Fibroblast of skin of scalp (primary cell): ENCODE measurements at places on chromosomes 12 and 14.
A peak's percentile ranks its signal among the peaks of the same experiment; 100 is the strongest.

DNA sequence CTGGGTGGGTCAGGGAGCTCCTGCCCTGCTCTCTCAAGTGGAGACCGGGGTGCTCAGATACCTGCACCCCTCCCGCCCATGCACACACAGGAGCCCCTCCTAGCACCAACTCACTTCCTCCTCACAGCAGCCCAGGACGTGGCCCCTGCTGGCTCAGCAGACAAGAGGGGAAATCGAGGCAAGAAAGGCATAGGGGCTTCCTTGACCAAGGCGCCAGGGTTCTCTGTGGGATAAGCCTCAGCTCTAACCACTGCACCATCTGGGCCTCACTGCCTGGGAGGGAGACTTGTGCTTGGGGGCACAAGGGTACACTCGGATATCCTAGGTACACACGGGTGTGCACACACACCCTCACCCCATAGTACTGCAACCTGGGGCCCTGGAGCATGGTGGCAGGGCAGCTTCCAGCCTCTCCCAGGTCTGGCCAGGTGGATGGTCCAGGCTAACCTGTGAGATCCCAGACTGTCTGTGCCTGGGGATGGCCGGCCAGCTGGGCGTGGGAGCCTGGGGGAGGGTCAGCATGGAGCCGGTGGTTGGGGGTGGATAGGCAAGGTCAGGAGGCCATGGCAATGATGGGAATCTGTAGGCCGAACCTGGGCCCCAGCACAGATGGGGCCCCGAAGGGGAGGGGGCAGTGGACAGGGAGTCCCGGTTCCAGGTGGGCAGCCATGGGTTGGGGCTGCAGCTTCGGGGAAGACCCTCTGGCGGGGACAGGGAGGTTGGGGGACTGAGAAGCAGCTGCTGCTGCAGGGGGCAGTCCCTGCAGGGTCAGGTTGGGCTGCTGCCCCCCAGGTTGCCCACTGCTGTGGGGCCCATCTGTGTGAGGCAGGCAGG lies 312.4 kb downstream of the TMEM121 start:
- no peak for DNase-seq

DNA sequence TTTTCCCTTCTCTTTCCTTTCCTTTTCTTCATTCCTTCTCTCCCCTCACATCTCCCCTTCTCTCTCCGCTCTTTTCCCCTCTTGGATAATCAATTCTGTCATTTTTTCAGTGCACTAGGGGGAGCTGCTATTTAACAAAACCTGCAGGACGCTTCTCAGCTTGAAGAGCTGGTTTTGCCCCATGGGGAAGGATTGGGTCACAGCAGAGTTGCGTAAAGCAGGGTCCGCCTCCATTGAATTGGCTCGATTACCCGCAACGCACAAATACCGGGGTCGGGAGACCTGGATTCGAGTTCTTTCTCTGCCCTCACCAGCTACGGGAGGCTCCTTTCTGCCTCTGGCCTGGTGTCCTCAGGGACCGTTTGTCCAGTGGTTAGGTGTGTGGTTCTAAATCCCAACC lies 42.1 kb upstream of the CHGA start:
- DNase-seq, result peak; percentile 15

DNA sequence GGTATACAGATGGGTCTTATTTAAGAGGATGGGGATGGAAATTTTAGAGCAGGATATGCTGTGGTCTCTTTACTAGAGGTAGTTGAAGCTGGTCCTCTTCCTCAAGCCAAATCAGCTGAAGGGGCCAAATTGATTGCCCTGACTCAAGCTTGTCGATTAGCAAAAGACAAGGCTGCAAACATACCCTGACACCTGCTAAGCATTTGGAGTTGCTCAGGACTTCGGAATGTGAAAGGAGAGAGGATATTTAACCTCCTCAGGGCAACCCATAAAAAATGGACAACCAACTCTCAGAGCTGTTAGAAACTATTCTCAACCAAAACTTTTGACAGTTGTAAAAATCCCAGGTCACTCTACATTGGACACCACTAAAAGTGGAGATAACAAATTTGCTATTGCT lies 15.6 kb downstream of the PTGDR start:
- DNase-seq, result no peak

DNA sequence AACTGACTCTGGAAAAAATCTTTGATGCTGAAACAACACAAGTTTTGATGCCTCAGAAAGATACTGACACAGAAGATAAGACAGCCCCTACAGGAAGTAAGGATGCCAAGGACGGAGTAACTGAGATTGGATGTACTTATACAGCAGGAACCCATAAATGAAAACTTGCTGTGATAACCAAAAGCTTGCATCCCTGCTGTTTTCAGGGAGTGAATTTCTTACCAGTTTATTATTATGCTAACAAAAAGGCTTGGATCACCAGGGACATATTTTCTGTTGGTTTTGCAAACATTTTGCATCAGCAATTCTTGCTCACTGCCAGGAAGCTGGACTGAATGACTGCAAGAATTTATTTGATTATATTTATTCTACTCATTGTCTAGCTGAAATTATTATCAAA lies 197.7 kb downstream of the NAV3 start:
- no peak for DNase-seq

DNA sequence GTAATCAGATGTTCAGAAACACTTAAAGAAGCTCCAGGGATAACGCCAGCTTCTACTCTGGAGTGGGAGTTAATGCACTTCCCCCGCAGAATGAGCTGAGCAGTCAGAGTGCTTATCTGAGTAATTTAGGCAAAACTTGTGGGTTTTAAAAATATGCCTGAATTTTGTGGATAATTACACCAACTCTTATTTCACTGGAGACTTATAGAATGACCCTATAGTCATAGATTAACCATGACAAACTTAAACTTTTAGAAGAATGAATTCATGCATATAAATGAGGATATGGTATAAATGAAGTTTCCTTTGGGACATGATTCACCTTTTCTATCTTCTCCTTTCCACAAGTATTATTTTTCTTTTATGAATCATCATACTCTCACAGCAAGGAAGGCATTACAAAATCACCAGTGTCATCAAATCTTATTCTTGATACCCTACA lies 241.1 kb upstream of the FBXO33 start:
- peak; percentile 81 for DNase-seq

- DNase-seq, result peak; percentile 62
Observed at GRCh38 chr14:95507174-95507573, 9.3 kb downstream of the SYNE3 start.

DNA sequence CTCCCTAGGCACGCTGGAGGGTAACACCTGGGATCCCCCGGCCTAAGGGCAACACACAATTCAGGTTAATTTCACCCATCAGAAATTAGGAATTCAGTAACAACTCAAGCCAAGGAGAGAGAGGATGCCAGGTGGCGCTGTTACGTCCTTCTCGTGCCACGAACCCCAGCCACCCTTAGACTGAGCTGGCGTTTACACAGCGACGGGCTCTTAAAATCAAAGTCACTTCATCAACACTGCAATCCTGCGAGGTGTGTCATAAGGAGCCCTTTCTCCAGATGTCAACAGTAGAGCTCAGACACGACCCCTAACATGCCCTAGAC lies 110.6 kb upstream of the TMEM132D start:
- no peak for DNase-seq

GRCh38 chr12:6211421-6211869 lies 11.2 kb downstream of the CD9 start:
- DNase-seq, result peak; percentile 92

DNA sequence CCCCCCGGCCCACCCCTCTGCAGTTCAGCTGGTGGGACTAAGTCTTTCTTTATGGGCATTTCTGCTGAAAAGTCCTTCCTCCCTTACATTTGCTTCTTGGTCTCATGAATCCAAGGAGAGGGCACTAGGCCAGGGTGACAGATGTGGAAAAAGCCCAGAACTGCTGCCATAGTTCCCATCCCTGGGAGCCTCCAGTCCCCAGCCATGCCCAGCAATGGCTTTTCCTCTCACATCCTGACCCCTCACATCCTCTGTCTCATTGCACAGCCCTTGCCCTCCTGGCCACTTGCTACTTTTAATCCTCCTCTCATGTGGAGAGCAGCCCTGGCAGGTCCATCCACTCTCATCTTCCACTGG lies 122.5 kb downstream of the ZFP36L1 start:
- no peak for DNase-seq

DNA sequence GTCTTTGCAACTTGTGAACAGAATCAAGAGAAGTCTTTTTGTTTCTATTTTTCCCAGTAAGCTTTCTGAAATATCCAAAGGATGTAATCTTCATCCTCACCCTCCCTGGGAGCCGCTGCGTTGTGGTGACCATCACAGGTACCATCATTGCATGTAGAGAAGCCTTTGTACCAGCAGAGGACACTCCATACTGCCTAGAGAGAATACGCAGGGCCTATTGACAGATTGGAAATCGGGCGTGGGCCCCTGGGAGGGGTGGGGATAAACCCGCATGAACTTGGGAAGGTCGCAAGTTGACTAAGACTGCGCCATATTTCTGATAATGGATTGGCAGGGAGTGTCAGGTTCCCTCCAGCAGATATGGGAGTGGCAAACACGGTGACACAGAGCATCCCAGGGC lies 12.7 kb downstream of the KRT1 start:
- DNase-seq, result no peak

DNA sequence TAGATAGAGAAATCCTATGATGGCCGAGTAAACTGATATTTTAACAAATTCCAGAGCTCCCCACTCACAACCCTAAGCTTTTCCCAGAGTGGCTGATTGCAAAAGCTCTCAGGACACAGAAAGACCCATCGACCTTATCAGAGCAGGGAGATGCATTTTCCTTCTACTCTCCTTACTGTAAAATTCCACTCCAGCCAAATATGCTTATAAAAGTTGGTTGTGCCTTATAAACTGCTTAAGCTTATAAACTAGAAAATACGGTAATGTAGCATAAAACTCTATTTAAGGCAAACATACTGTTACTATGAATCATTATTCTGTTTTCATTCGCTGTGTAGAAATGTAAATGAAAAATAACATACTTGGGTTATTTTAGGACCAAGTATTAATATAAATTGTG lies 41.6 kb upstream of the TRHDE start:
- DNase-seq, result peak; percentile 95

- peak; percentile 77 for DNase-seq
Observed at GRCh38 chr14:103628221-103628683, 759 bp upstream of the KLC1 start.

GRCh38 chr14:29311983-29312382 lies 545.4 kb downstream of the FOXG1 start:
- DNase-seq, result no peak

DNA sequence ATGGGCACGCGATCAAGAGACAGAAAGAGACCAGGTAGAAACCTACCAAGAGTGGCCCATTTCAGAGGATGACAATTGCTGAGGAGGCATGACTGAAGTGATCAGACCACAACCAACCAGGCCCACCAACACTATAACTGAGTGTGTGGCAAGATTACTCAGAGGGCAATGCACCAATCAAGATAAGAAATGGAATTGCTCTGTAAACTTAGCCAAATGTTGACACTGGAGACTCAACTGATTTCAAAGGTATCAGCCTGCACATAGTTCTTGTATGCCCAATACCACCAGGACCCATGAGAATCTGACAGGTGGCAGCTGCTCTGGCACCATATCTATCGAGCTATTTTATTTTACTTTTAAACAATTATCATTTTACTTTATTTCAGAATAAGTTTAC lies 128.9 kb downstream of the FOXN3 start:
- DNase-seq, result no peak

DNA sequence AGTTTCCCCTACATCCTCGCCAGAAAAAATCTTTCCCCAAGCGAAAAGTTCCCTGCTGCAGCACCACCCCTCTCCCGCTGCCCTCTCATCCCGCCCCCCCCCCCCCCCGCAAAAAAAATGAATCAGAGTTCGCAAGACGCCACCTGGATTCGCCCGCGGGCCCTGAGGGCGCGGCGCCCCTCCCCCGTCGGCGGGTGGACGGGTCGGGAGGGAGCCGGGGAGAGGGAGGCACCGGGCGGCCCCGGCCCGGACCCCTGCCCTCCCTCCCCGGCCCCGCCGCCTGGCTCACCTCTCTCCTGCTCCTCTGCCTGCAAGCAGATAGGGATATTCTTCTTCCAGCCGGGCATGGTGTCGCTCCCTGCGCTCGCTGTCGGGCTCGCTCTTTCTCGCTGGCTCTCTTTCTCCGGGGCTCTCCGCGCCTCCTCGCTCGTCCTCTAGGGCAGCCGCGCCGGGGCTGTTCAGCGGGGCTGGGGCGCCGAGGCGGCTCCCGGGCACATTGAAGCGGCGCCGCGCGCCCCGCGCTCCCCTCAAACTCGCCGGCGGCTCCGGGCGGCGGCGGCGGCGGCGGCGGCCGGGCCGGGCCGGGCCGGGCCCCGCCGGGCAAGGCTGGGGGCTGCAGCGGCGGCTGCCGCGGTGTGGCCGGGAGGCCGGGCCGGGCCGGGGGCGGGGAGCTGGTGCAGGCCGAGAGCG lies 200.3 kb upstream of the CAND1 start:
- peak; percentile 44 for DNase-seq

DNA sequence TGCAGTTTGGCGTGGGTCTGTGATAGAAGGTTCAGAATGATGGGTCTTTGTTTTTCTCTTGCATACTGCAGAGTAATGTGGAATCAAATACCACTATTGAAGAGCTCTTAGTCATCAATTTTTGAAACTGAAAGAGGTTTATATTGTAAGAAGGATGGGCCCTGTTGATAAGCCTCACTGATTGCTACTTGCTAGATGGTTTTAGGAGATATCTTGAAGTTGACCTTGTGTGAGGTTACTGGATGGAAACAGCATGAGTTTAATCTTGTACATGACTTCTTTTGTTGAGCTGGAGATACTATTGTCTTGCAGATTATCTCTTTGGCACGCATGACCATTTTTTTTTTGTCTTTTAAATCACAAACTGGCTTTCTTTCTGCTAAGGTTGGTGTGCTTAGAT lies 13.8 kb downstream of the BICD1 start:
- DNase-seq, result no peak

DNA sequence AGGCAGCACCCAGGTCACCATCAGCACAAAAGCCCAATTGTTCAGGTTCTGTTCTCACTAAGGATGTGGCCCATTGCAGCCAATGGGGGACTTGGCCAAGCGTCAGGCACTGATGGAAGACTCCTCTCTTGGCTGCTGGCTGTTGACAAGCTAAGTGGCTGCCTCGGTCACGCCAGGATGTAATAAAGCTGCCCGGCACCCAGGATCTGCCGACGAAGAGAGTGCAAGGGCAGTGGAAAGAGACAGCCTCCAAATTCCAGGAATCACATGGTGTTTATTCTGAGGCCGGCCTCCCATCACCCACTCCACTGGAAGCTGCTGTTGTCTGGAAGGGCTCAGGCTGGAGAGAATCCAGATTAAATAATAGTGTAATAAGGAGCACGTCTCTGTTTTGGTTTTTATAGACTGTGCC lies 451.8 kb upstream of the TBX3 start:
- DNase-seq, result peak; percentile 83

DNA sequence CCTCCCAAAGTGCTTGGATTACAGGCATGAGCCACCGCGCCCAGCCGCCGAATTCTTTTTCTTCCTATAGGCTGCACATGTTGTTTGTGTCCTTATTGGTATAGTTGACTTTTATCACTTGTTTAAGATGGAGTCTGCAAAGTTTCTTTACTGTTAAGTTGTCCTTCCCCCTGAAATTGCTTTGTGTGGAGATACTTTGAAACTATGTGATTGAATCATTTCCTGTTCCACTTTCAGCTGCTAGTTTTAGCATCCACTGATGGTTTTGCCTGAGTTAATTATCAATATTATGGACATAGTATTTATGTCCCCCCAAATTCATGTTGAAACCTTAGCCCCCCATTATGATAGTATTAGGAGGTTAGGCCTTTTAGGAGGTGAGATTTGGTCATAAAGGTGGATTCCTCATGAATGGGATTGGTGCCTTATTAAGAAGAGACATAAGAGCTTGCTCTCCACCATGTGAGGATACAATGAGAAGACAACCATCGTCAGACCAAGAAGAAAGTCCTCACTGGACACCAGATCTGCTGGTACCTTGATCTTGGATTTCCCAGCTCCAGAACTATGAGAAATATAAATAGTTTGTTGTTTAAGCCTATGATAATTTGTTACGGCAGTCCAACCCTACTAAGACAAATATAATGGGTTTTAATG lies 34.9 kb downstream of the PPHLN1 start:
- DNase-seq, result peak; percentile 9

- no peak for DNase-seq
Observed at GRCh38 chr12:57624441-57625220, 8.4 kb downstream of the B4GALNT1 start.
